Natural killer cell (primary cell): ENCODE measurements at places on chromosomes 11 and 22. TPM values are rescaled to one million over a fixed set of nuclear protein-coding genes. Genes with fewer than 3 reads are reported as not detected.

Gene TSSK2
- total RNA-seq = not detected

Gene INS
- total RNA-seq = not detected

Gene RTN4RL2
- total RNA-seq = 0.38 TPM

Gene OR8A1
- not detected for total RNA-seq

Gene IRF7
- total RNA-seq = 63.3 TPM

Gene ARFIP2
- 51.4 TPM for total RNA-seq

Gene MRGPRX4
- not detected for total RNA-seq

Gene SMC1B
- not detected for total RNA-seq

Gene OR10A2
- not detected for total RNA-seq

Gene TBC1D22A
- total RNA-seq = 47.4 TPM

DNA sequence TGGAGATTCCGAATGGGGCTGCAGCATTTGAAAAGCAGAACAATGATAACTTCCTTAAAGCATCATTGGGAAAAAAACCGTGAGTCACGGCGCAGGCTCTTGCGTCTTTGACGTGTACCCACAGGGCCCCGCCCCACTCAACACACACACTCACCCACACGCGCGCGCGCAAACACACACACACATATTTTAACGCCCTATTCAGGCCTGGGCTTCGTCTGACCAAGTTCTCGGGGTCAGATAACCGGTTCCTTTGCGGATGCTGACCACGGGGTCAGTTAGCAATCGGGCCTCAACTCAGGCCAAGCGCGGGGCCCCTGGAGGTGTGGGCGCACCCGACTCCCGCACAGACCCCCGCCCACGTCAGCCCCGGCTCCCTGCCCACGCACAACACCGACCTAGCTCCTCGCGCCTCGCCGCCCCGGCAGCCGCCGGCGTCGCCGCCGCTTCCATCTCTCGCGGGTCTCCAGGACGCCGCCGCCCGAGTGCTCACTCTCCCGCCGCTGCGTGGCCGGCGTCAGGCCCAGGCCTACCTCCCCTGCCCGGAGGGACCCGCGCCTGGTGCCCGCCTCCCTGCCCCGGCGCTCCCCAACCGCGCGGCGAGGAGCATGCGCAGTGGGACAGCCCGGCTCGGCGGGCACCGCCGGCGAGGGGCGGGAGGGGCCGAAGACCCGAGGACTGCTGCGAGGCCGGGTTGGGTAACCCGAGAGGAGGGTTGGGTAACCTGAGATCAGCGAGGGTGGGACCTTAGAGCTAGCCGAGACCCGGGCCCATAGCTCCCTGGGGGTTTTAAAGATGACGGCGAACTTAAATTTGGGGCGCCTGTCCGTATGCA is at the start of gene SLC36A4:
SLC36A4 (minus strand) TSS at position 612 of the 835 bp plus-strand sequence; CDS start at position 453, 159 bp downstream.
- peak; percentile 93 for DNase-seq
- H3K36me3 ChIP-seq = no peaks in the 10 kb centered on the region
- H3K27me3 ChIP-seq = peaks cover 5% of the 10 kb centered on the region
- H3K27ac ChIP-seq = peak within 1 kb of the TSS; percentile 95

- H3K27me3 ChIP-seq = no peaks in the 10 kb centered on the region
- H3K27ac ChIP-seq = no peak overlapping the region
- no peak overlapping the region for H3K4me3 ChIP-seq
- no peaks in the 10 kb centered on the region for H3K4me1 ChIP-seq
- peaks cover 12% of the 10 kb centered on the region for H3K36me3 ChIP-seq
Measured at GRCh38 chr11:78210000-78210608, 21.4 kb downstream of the USP35 start.

DNA sequence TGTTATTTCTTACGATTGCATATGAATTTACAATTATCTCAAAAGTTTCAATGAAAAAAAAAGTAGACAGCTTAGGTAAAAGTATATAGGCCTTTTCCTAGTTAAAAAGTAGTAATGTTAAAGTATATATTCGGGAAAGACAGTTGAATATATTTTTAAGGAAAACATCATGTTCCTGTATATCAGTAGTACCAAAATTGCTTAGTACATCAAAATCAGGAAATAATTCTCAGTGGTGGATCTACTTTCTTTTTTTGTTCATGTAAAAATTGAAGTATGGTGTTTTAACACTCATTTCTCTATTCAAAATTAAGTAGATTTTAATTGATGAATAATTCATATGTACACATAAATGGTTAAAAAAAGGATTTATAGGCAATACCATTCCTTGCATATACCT is 73.9 kb downstream of the USP47 start:
- peaks cover 24% of the 10 kb centered on the region for H3K36me3 ChIP-seq
- H3K4me3 ChIP-seq = no peak overlapping the region
- no peak for DNase-seq
- H3K4me1 ChIP-seq = no peaks in the 10 kb centered on the region

DNA sequence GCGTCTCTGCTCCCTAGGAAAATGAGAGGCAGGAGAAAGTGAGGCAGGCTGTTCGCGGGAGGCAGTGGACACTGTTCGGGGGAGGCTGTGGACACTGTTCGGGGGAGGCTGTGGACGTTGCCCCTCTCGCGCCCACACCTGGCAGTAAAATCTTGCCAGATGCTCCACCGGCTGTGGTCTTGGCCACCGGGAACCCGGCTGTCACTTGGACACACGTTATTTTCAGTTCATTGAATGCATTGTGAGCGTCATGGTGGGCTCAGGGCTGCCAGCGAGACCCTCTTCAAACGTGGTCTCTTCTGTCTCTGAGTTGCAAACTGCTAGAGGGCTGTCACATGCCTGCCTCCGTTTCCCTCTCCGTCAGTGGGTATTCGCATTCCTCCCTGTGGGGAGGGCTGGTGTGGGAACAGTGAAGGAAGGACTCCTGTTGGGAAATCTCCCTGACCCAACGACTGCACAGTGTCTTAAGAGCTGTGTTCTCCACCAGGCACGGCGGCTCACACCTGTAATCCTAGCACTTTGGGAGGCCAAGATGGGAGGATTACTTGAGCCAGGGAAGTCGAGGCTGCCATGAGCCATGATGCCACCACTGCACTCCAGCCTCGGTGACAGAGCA is 1.4 kb downstream of the PRR5 start:
- no peaks in the 10 kb centered on the region for H3K27me3 ChIP-seq
- H3K36me3 ChIP-seq = peaks cover 6% of the 10 kb centered on the region
- H3K4me1 ChIP-seq = peaks cover 77% of the 10 kb centered on the region

DNA sequence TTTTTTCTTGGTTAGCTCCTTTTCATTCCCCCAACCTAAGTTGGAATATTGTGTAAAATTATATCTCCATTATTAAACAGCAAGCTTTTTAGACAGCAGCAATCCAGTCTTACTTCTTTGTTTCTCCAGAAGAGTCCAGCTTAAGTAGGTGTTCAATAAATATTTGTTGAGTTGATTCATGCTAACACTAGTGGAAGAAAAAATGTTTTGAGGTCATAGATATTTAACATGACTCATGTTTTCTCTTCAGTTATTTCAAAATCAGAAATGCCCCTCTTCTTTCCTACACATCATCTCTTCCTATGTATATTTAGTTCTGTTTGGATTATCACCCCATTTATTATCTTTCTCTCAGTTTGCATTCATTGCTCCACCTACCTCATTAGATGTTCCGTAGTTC is 20.3 kb downstream of the CCDC83 start:
- no peaks in the 10 kb centered on the region for H3K36me3 ChIP-seq
- no peak for DNase-seq
- peaks cover 6% of the 10 kb centered on the region for H3K27me3 ChIP-seq
- H3K27ac ChIP-seq = no peak overlapping the region
- no peak overlapping the region for H3K4me3 ChIP-seq

DNA sequence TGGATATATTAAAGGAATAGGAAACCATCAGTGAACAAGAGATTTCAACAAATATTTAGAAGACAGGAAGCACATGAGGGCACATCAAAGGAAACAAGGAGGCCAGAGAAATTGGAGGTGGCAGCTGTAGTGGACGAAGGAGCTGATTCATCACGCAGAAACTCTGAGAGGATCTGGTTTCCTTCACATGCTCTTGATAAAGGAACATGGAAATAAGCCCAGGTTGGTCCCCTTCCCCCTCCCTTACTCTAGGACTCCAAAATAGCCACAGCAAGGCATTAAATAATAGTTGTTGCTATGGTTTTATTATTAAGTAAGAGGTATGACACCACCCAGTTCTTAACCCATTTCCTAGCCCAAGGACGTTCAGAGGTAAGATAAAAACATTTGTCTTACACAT is 11.3 kb downstream of the IZUMO1R start:
- H3K27ac ChIP-seq = no peak overlapping the region
- H3K4me1 ChIP-seq = no peaks in the 10 kb centered on the region
- no peak for DNase-seq
- H3K27me3 ChIP-seq = peaks cover 5% of the 10 kb centered on the region
- no peaks in the 10 kb centered on the region for H3K36me3 ChIP-seq

GRCh38 chr11:36564376-36565030 is 3.3 kb upstream of the RAG1 start:
- peaks cover 2% of the 10 kb centered on the region for H3K27me3 ChIP-seq
- DNase-seq = peak; percentile 35
- H3K36me3 ChIP-seq = no peaks in the 10 kb centered on the region
- H3K4me1 ChIP-seq = peaks cover 12% of the 10 kb centered on the region
- no peak overlapping the region for H3K27ac ChIP-seq

DNA sequence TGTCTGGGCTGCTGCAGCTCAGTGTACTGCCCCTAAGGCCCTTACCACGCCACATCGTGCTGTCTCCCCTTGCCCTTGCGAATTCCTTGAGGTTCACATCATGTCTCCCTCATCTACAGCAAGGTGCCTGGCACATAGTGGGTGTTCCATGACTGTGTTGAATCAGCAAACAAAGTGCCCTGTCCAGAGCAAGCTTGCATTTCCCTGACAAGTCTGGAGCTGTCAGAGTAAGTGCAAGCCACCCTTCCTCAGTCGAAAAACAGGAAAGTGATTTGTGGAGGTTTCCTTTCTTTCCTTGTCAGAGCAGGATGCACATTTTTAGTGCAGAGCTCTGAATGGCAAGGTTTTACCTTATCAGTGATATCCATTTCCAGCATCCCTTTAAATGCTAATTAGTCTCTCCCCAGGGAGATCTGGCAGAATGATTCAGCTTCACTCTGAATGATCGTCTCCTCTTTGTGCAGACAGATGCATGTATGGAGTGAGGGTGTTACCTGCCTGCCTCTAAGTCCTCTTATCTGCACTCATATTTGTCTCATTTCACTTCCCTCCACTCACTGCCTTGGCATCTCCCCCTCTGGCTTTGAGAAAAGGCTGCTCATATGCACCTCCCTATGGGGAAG is 331.2 kb downstream of the TMEM135 start:
- DNase-seq = no peak
- H3K4me1 ChIP-seq = no peaks in the 10 kb centered on the region
- no peaks in the 10 kb centered on the region for H3K36me3 ChIP-seq
- no peaks in the 10 kb centered on the region for H3K27me3 ChIP-seq

DNA sequence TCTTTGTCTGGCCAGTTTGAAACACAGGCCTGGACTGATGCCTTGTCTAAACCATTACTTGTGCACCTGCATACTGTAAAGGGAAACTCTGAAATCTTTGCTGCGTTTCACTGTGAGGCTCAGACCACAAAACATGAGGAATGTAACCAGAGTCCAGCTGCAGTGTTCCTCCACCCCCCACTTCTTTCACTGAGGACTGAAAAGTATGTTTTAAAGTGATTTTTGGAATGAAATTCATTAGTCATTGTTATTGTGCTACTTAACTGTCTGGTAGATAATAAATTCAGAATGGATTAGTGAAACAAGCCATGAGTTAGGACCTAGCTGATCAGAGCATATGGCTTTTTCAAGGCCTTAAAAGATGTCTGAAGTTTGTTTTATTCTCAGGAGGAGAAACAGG is 181.2 kb downstream of the WNT11 start:
- H3K4me1 ChIP-seq = no peaks in the 10 kb centered on the region
- H3K27ac ChIP-seq = no peak overlapping the region
- H3K36me3 ChIP-seq = no peaks in the 10 kb centered on the region
- H3K27me3 ChIP-seq = no peaks in the 10 kb centered on the region
- DNase-seq = no peak
- H3K4me3 ChIP-seq = no peak overlapping the region

DNA sequence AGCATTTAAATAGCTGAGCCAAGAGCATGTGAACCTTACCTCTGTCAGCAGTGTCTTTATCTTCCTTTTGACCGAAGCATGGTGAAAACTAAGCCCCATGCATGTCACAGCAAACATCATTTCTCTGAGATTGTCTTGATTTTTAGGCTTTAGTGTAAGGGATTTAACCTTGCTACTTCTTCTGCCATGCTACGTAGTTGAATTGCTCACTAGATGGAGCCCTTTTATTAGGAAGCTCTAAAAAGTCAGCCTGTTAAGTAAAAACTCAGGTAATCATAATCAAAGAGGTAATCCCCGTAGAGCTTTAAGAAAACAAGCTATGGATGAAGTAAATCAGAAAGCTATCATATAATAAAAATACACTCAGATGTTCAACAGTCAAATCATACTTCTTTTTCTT is 149.5 kb downstream of the PGR start:
- H3K36me3 ChIP-seq = peaks cover 4% of the 10 kb centered on the region
- no peaks in the 10 kb centered on the region for H3K27me3 ChIP-seq
- DNase-seq = no peak
- no peak overlapping the region for H3K27ac ChIP-seq
- H3K4me1 ChIP-seq = no peaks in the 10 kb centered on the region

GRCh38 chr11:15770798-15771414 is 585.4 kb downstream of the SOX6 start:
- no peaks in the 10 kb centered on the region for H3K4me1 ChIP-seq
- H3K27me3 ChIP-seq = no peaks in the 10 kb centered on the region
- no peak overlapping the region for H3K4me3 ChIP-seq
- no peaks in the 10 kb centered on the region for H3K36me3 ChIP-seq
- no peak overlapping the region for H3K27ac ChIP-seq

- DNase-seq = no peak
- peaks cover 10% of the 10 kb centered on the region for H3K27me3 ChIP-seq
- no peak overlapping the region for H3K27ac ChIP-seq
- H3K36me3 ChIP-seq = no peaks in the 10 kb centered on the region
Measured at GRCh38 chr22:30822216-30823014, 127.7 kb downstream of the OSBP2 start.

DNA sequence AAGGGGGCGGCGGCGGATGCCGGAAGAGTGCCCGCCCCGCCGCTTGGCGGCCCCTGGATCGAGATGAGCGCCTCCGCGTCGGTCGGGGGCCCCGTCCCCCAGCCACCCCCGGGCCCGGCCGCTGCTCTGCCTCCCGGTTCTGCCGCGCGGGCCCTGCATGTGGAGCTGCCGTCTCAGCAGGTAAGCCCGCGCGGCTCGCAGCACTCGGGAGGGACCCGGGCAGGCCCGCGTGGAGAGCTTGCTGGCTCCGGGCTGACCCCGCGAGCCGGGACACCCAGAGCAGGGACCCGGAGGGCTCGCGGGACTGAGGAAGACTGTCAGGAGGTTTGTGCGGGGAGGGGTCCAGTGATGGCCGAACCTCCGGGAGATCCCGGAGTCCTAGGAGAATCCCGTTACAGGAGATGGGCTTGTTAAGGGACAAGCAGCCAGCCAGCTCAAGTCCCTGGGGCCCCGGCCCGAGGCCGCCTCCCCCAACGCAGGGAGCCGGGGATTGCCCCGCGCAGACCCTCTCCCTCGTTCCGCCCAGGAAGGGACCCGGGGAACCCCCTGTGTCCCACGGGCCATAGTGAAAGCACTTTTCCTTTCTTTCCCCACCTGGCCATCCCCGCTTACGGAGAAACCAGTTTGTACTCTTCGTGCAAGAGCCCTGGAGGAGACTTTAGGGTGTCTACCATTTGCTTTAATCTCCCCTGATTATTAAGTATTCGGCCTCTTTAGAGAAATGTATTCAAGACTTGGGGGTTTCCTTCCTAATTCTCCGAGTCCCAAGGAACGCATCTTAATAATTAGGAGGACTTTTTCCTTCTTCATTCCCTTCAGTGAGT is 547 bp downstream of the UVRAG start:
- no peaks in the 10 kb centered on the region for H3K27me3 ChIP-seq
- H3K27ac ChIP-seq = peak overlapping the region; percentile 86
- H3K36me3 ChIP-seq = no peaks in the 10 kb centered on the region
- peaks cover 19% of the 10 kb centered on the region for H3K4me1 ChIP-seq
- DNase-seq = peak; percentile 55

GRCh38 chr11:76209973-76210930 is 4.0 kb upstream of the WNT11 start:
- H3K4me3 ChIP-seq = no peak overlapping the region
- H3K27ac ChIP-seq = no peak overlapping the region
- H3K4me1 ChIP-seq = peaks cover 49% of the 10 kb centered on the region
- peak; percentile 65 for DNase-seq
- H3K27me3 ChIP-seq = peaks cover 53% of the 10 kb centered on the region
- no peaks in the 10 kb centered on the region for H3K36me3 ChIP-seq
